ENCODE measurements at places on chromosomes 4 and X. TPM values are rescaled to one million over a fixed set of nuclear protein-coding genes. Genes with fewer than 3 reads are reported as not detected.

DNA sequence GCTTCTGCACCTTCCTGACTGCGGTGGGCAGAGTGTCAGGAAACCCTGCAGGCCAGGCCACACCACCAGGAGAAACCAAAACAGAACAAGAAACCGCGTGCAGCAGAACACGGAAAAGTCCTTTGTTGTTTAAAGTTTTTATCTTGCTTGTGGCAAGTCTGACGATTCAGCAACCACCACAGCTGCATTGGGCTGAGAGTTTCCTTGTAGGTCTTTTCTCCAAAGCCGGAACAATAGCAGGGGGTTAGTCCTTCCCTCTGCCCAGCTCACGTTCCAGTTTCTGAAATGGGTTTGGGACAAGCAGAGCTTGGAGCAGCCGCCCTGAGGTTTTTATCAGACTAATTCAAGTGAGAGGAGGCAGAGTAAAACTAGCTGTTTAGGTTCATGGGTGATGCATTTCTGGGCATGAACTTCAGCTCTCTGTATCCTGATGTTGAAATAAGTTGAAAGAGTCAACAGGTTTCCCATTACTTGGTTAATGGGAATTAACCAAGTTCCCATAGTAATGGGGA lies 216.9 kb downstream of the PTTG2 start:
- DNase-seq = no peak
- H3K27ac ChIP-seq = peak overlapping the region; percentile 75
- H3K36me3 ChIP-seq = no peaks in the 10 kb centered on the region
- peaks cover 11% of the 10 kb centered on the region for H3K4me1 ChIP-seq
- no peaks in the 10 kb centered on the region for H3K27me3 ChIP-seq
- no peak overlapping the region for H3K4me3 ChIP-seq

DNA sequence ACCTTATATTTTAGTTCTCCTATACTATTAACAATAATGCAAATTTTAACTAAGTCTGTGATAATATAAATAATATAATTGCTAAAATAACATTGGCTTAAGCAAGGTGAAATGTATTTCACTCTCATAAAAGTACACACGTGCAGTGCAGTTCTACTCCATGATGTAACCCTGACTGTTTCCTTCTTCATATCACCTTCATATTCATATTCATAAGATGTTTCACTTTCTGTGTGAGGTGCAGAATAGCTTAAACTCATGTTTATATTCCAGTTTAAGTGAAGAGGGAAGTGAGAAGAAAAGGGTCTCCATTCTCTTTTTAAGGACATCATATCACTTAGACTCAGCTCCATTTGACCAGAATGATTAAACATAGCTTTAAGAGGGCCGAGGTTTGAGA lies 1810.0 kb upstream of the PCDH10 start:
- H3K27ac ChIP-seq = no peak overlapping the region
- H3K27me3 ChIP-seq = no peaks in the 10 kb centered on the region
- H3K36me3 ChIP-seq = no peaks in the 10 kb centered on the region
- no peak for DNase-seq

GRCh38 chrX:1453395-1453783 lies 680 bp upstream of the ASMTL start:
- H3K27me3 ChIP-seq = no peaks in the 10 kb centered on the region
- H3K4me1 ChIP-seq = peaks cover 5% of the 10 kb centered on the region
- peak overlapping the region; percentile 73 for H3K4me3 ChIP-seq
- DNase-seq = no peak
- peak overlapping the region; percentile 90 for H3K27ac ChIP-seq

- H3K27me3 ChIP-seq = no peaks in the 10 kb centered on the region
- H3K4me3 ChIP-seq = no peak overlapping the region
- no peak overlapping the region for H3K27ac ChIP-seq
- no peak for DNase-seq
Measured at GRCh38 chr4:1771555-1772305, 21.4 kb upstream of the FGFR3 start.

DNA sequence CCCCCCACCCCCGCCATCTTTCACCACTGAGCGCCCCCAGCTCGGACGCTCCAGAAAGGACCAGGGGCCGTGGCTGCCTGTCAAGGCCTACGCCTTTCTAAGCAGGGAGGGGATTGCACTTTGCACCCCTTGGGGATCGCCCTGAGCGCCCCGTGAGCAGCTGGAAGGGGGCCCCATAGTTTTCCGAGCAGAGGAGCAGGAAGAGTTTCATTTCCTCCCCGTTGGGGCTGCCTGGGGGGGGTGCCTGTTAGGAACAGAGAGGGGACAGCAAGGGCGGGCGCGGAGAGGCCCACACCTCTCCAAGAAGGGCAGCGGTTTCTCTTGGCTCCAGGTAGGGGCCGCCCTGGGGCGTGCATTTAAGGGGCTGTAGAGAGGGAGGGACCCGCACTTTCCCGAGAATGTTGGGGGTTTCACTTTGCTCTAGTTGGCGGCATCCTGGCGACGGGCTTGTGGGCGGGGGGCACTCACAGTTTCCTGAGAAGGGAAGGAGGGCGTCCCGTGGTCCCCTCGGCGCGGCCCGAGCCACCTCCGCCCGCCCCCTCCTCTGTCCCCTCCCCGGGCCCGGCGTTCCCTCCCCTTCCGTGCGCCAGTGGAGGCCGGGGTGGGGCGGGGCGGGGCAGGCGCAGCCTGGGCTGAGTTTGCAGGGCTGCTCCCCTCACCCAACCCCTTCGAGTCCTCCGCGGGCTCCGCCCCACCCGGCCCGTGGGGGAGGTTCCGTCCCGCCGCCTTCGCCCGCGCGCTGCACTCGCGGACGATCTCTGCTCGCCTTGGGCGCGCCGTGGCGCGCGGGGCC lies 82.3 kb upstream of the CD99 start:
- H3K27ac ChIP-seq = peak overlapping the region; percentile 99
- H3K4me1 ChIP-seq = peaks cover 15% of the 10 kb centered on the region
- H3K27me3 ChIP-seq = no peaks in the 10 kb centered on the region

- DNase-seq = no peak
- no peak overlapping the region for H3K27ac ChIP-seq
Measured at GRCh38 chr4:179399054-179399782, 1957.0 kb upstream of the AGA start.

- no peak for DNase-seq
- no peak overlapping the region for H3K4me3 ChIP-seq
- H3K27me3 ChIP-seq = no peaks in the 10 kb centered on the region
- no peaks in the 10 kb centered on the region for H3K4me1 ChIP-seq
- no peak overlapping the region for H3K27ac ChIP-seq
Measured at GRCh38 chrX:139844163-139844562, 88.7 kb downstream of the ATP11C start.

- no peaks in the 10 kb centered on the region for H3K36me3 ChIP-seq
- no peak for DNase-seq
- no peak overlapping the region for H3K4me3 ChIP-seq
- H3K27ac ChIP-seq = no peak overlapping the region
- H3K27me3 ChIP-seq = no peaks in the 10 kb centered on the region
Measured at GRCh38 chr4:126465341-126465740, 1150.6 kb downstream of the FAT4 start.

DNA sequence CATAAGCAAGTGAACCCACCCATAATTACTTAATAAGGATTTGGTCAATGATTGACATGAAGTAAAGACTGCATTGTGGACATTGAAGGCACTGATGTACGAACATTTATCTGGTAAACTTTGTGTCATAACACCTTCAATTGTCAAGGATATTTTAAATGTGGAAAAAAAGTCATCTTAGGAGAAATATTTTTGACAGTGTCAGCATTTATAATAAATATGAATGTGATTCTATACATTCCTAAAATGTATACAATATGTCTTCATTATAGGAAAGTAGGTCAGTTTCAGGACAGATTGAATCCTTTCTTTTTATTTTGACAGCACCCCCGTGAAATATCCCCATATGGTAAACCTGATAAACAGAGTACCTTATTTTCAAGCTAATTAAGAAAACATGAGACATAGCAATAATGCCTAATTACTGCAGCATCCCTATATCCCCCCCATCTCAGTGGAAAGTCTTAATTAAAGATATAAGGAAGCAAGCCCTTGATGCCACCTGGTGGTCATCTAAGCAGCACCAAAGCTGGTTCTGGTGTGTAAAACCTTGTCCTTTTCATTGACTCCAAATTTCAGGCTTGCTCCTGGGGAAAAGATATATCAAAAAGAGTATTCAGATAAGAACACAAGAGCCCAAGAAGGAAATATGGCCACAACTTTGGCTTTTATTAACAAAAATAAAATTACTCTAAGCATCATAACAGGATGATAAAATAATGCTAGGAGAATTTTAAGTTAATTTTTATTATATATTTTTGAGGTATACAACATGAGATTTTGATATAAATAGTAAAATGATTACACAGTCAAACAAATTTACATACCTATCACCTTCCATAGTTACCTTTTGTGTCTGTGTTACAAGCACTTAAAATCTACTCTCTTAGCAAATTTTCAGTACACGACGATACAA lies 379.7 kb downstream of the TLL1 start:
- H3K4me3 ChIP-seq = no peak overlapping the region
- no peaks in the 10 kb centered on the region for H3K27me3 ChIP-seq
- H3K27ac ChIP-seq = no peak overlapping the region
- no peaks in the 10 kb centered on the region for H3K4me1 ChIP-seq
- H3K36me3 ChIP-seq = no peaks in the 10 kb centered on the region

DNA sequence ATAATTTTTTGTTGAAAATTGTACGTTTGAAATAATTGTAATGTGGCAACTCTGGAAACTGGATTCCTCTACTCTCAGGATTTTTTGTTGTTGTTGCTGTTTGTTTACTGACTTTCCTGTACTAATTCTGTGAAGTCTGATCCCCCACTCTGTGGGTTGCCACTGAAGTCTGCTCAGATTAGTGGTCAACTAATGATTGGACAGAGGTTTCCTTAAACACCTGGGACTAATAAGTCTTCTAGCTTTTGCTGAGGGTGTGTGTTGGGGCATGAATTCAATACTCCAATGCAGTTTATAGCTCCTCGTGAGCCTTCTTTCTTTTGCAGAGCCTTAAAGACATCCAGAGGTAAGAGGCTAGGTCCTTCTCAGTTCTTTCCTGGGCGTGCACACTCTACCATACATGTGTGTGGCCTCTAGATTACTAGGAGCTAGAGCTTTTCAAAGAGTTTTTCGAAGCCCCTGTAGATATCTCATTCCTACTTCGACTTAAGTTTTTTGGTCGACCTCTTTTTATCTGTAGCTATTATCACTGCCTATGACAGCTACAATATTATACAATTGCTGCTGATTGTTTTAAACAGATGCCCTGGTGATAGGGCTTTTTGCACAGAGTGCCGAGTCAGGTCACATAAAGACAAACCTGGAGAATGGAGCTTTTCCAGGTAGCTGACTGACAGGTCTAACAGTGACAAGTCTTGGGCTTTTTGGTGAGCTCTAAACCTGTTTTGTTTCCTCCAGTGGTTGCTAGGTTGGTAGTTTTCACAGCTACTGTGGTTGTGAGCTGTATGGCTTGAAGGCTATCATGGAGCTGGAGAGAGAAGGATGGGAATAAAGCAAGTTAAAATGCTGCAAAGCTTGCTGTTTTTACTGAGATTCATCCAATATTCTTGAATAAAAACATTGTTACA lies 34.0 kb downstream of the BMP2K start:
- no peaks in the 10 kb centered on the region for H3K27me3 ChIP-seq
- H3K27ac ChIP-seq = no peak overlapping the region
- no peak for DNase-seq
- H3K36me3 ChIP-seq = no peaks in the 10 kb centered on the region
- H3K4me1 ChIP-seq = no peaks in the 10 kb centered on the region

DNA sequence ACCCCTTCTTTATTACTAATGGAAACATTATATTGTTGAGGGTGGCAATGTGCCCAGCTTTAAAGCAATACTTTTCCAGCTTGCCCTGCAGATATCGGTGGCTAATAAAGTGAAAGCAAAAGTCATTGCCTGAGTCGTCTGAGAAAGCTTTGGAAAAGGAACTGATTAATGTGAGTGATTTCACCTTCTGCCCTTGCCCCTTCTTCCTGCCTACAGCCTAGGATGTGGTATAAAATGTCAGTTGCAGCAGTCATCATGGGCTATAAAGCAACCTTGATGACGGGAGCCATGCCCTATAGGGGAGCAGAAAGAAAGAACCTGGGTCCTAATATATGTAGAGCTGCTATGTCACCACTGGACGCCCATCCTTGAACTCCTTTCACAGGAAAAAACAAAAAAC lies 132.4 kb upstream of the USP9X start:
- H3K4me1 ChIP-seq = no peaks in the 10 kb centered on the region
- no peaks in the 10 kb centered on the region for H3K36me3 ChIP-seq
- H3K27ac ChIP-seq = no peak overlapping the region
- H3K27me3 ChIP-seq = no peaks in the 10 kb centered on the region
- peak overlapping the region; percentile 17 for H3K4me3 ChIP-seq

DNA sequence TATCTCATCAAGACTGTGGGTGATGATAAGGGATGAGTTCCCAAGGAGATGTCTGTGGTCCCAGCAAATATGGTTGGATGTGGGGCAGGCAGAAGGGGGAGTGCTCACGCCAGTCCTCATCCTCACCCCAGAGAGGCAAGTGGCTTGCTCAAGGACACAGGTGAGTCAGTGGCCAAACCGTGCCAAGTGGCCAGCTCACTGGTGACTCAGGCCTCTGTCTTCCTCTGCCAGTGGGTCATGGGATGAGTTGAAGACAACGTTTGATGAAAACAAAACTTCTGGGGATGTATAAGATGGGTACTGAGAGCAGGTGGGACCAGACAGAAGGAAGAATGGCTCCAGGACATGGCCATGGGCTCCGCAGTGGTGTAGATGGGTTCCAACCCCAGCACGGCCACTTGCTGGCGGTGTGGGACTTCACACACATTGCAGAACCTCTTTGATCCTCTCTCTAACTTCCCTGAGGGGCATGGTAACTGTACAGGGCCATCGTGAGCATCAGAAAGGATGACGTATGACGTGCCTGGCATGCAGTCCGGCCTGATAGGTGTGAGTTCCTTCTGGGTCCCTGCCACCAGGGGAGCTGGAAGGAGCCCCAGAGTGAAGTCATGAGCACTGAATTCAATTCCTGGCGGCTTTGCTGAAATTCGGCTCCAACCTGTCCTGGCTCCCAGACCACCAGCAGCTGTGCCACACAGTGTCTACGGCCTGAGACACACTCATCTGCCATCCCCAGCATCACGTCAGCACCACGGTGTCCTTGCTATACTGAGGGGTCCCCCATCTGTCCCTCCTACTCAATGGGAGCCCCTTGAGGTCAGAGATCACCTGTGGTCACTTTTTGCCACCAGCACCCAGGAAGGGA lies 41.3 kb upstream of the GPR78 start:
- H3K27me3 ChIP-seq = no peaks in the 10 kb centered on the region
- H3K36me3 ChIP-seq = no peaks in the 10 kb centered on the region
- no peaks in the 10 kb centered on the region for H3K4me1 ChIP-seq
- no peak for DNase-seq
- H3K27ac ChIP-seq = no peak overlapping the region

The CACNA1F gene
- polyA plus RNA-seq = 1.7 TPM

The MAGEC1 gene
- polyA plus RNA-seq = not detected

The SPP1 gene
- 12.8 TPM for polyA plus RNA-seq

All from small intestine (tissue), 16 donors.